Activated CD4-positive, alpha-beta T cell treated with anti-CD3 and anti-CD28 coated beads for 36 hours (primary cell): ENCODE measurements at places on chromosomes 2 and 18.

DNA sequence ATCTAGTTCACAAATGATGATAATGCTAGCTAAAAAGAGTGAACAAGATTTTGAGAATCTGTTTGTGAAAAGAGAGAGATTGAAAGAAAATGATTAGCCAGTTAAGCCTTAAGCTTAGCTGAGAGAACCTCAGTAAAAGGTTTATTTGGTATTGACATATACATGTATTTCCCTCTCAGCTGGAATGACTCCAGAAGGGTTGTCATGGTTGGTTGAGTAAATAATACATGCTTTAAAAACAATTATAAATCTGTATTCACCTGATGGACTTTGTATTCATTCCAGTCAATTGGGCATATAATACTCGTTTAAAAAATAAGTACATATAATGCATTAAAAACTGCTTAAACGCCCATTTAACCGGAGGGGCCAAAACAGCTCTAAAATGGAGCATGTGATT lies 181.4 kb downstream of the GRB14 start:
- no peak for DNase-seq

- no peak for DNase-seq
Observed at GRCh38 chr2:161625996-161626395, 1.8 kb downstream of the SLC4A10 start.

DNA sequence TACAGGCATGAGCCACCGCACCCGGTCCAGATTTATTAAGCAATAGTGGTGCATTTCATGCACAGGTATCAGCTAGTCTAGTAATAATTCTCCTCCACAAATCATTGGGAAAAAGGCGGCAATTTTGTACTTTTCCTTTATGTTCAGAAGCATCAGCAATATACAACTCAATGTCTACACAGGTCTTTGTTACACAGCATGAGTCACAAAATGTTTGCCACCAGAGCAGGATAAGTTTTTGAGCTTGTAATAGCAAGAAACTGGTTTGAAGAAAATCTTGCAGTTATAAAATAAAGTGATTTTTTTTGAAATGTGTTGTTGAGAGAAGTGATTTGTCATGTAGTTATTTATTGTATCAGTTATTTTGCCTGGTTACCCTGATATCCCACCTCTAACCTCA lies 4.8 kb upstream of the ITPRIPL1 start:
- no peak for DNase-seq

DNA sequence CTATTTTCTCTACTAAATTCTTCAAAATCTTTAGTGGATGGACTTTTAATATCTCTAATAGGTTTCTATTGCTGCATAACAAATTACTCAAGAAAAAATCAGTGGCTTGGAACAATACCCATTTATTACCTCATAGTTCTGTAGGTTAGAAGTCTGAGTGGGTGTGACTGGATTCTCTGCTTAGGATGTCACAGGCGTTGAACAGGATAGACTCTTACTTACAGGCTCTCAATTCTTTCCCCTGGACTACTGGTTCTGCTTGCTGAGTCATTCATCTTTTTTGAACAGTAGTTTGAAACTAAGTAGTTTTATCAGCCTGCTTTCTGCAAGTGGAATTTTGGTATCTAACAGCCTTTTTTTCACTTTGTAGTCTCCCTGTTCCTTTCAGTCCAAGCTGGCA lies 265.4 kb downstream of the ZNF385B start:
- no peak for DNase-seq

GRCh38 chr2:101474731-101475384 lies at the start of gene RFX8:
Gene RFX8 (minus strand): TSS chr2:101475112. CDS start chr2:101466848, 8,264 bp downstream.
- peak; percentile 81 for DNase-seq
